Stimulated activated CD8-positive, alpha-beta memory T cell treated with anti-CD3 and anti-CD28 coated beads, Interleukin-7, amount 100 ng/mL, for 24 hours (primary cell): ENCODE measurements at places on chromosomes 6 and 20.

GRCh38 chr6:24376871-24377270 lies 19.0 kb upstream of the DCDC2 start:
- DNase-seq, result no peak

- DNase-seq, result no peak
These were observed 4.7 kb upstream of the MAP3K4 start for GRCh38 chr6:160986851-160987250.

GRCh38 chr6:124536157-124536841 lies 425.9 kb upstream of the RNF217 start:
- no peak for DNase-seq

DNA sequence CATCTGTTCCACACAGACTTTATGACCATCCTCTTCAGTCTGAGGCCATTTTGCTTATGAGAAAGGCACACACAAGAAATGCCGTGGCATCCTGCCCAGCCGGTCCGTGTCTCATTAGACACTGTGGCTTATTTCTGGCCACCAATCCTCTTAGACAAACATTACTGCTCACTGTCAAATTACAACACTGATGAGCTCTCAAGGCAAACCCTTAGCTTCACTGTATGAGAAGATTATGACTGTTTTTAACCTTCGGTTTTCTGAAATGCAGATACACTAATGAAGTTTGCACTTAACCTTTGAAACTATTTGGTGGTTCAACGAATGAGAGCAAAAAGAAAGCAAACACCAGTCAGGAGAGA lies 50.5 kb upstream of the DST start:
- no peak for DNase-seq

DNA sequence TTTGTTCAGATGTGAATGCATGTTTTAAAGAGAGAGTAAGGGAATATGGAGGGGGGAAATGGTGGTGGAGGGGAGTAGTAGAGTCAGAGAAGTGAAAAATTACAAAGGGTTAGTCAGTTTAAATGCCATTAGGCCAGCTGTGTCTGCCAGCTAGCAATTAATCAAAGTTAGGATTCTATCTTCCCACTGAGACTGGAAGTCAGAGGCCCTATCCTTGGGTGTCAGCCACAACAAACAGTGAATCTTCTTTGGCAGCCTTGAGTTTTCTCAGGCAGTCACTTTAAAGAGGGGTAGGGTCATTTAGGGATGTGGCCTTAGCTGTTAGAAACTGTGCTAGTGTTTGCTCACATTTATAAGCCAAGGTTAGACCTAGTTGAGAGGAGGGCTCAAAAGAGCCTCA lies 120.5 kb upstream of the BTBD3 start:
- DNase-seq, result no peak

GRCh38 chr6:170130201-170130621 lies 160.7 kb downstream of the DLL1 start:
- DNase-seq, result no peak

DNA sequence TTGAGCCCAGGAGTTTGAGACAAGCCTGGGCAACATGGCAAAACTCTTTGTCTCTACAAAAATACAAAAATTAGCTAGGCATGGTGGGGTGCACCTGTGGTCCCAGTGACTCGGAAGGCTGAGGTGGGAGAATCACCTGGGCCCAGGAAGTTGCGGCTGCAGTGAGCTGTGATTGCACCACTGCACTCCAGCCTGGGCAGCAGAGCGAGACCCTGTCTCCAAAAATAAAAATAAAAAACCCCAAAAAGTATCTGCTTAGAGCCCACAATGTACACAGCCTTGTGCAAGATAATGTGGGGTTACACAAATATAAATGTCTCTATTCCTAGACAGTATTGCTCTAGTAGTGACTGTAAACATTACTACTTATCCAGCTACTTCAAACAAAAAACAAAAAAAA lies 5.9 kb downstream of the ESF1 start:
- no peak for DNase-seq

DNA sequence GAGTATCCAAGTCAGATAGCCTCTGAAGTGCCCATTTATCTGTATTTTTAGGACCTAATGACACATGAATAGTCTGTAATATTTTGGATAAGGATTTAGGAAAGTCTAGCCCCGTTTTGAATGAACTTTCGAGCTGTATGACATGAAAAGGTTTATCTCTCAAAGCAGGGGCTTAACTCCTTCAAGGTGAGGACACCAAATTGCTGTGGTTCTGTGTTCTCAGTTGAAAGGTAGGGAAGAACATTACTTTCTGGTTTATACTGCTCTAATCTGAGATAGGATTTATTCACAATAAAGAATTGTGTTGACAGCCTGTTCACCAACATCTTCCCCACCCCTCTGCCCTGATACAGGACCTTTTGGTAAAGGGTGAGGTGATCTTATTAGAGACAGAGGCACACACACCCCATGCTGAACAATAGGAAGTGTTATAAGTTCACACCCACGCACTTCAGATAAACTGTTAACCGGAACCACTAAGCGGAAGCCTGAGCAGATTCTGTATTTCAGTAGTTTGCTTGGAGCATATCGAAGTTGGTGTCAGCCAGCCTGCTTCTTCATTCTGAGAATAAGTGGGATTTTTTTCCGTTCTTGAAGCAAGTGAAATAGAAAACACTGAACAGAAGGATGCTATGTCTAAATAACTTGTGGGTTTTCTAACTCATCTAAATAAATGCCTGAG lies 223.3 kb downstream of the TMEM242 start:
- DNase-seq, result peak; percentile 20

GRCh38 chr6:106451439-106451838 lies 90.9 kb downstream of the CRYBG1 start:
- DNase-seq, result no peak

GRCh38 chr20:48492015-48492714 lies 335.6 kb downstream of the PREX1 start:
- DNase-seq, result no peak

DNA sequence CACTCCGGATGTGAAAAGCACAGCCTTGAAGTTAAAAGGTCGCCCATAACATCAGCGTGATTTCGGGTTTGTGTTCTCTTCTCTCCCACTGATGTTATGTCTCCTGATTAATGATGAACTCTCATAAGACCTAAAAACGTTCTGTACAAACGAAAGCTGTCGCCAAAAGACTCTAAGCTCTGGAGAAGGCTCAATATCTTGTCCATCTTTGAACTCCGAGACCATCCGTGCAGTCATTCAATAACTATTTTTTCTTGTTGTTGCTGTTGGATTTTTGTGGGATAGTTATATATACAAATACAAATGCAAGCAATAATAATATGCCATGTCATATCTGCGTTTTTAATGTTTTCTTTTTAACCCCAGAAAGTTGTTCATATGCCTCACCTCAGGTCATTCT lies 291.8 kb upstream of the MARCKS start:
- no peak for DNase-seq

- no peak for DNase-seq
These were observed 11.7 kb downstream of the UST start for GRCh38 chr6:148758492-148758891.

DNA sequence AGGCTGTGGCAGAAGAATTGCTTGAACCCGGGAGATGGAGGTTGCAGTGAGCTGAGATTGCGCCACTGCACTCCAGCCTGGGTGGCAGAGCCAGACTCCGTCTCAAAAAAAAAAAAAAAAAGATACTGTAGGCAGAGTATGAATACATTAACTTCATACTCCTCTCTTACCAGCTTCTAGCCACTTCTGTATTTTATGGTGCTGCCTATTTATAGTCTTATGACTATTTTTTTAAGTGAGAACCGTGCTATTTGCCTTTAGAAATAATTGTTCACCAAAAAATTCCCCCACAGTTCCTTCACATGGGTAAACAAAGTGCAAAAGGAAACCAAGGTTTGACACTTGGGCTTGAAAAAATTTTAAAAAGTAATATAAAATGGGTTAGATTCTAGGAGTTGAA lies 1.5 kb upstream of the SNRNP48 start:
- DNase-seq, result no peak

DNA sequence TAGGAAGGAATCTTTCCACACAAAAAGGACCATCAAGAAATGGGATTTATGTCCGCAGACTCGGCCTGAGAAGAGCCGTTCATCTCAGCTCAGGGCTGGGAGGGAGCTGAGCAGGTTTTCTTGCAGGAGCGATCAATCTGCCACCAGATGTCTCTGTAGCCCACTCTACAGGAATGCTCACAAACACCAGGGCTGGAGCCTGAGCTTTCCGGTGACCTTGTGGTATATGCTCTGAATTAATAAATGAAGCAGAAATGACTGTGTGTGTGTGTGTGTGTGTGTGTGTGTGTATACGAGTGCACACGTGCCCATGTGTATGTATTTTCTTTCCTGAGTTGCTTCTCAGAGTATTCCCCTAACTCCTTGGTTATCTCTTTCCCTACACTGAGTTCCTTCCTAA lies 12.0 kb downstream of the CD83 start:
- DNase-seq, result no peak

DNA sequence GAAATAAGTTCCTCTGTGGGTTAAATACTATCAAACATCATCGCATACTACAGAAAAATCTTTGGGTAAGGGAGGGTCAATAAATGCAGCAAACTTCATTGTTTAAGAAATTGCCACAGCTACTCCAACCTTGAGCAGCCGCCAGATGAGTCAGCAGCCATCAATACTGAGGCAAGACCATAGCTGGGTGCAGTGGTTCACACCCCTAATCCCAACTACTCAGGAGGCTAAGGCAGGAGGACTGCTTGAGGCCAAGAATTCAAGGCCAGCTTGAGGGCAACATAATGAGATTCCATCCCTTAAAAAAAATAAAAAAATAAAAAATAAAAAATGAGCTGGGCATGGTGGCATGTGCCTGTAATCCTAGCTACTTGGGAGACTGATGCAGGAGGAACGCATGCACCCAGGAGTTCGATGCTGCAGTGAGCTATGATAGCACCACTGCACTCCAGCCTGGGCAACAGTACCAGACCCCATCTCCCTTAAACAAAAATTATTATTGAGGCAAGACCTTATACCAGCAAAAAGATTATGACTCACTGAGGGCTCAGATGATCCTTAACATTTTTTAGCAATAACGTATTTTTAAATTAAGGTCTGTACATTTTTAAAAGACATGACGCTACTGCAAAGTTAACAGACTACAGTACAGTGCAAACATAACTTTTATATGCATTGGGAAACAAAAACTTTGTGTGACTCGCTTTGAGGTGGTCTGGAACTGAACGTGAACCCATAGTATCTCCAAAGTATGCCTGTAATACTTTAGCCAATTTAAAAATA lies 8.8 kb downstream of the SRPK1 start:
- no peak for DNase-seq

DNA sequence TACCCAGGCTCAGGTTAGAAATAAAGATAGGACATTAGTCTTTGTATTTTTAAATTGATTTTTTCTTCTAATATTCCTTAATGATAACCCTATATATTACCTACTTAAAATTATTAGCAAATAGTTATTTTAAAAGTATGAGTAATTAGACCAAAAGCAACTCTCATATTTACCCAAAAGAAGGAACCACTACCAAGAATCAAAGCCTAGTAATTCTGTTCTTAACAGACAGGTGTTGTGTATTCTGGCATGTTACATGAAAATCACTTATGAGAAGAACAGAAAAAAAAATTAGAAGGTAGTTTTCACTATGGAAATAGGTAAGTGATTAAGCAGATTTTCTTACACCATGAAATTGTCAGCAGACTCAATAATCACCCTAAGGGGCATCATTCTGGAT lies 105.1 kb downstream of the ATG5 start:
- no peak for DNase-seq

GRCh38 chr6:97864826-97865225 lies 581.8 kb upstream of the MMS22L start:
- DNase-seq, result no peak

DNA sequence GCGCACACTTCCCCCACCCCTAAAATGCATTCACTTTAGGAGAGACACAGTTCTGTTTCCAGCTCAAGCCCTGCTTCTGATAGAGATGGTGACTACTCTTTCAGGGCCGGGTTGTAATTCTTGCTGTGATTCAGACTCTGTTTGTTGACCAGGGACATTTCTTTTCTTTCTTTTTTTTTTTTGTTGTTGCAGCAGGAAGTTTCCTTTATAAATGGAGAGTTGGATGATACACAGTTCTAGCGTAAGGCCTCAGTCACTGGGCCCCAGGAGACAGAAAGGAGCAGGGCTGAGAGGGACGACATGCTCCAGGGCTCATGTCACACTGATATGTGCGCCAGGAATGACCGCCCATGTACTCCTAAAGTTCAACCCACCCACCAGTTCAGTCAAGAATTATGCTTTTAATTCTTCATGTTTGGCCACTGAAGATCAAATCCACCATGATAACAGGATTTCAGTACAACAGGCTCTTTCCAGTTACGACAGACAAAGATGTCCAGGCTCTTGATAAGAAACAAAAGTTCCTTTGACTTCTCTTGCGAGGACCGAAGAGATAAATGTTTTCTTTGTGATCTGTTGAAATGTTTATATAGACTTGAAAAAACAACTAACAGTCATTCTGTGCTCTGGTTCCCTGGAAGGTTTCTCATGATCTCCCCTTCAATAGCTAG lies 142.5 kb downstream of the CD164 start:
- no peak for DNase-seq

GRCh38 chr6:79157961-79158644 lies 76.4 kb downstream of the HMGN3 start:
- DNase-seq, result no peak

DNA sequence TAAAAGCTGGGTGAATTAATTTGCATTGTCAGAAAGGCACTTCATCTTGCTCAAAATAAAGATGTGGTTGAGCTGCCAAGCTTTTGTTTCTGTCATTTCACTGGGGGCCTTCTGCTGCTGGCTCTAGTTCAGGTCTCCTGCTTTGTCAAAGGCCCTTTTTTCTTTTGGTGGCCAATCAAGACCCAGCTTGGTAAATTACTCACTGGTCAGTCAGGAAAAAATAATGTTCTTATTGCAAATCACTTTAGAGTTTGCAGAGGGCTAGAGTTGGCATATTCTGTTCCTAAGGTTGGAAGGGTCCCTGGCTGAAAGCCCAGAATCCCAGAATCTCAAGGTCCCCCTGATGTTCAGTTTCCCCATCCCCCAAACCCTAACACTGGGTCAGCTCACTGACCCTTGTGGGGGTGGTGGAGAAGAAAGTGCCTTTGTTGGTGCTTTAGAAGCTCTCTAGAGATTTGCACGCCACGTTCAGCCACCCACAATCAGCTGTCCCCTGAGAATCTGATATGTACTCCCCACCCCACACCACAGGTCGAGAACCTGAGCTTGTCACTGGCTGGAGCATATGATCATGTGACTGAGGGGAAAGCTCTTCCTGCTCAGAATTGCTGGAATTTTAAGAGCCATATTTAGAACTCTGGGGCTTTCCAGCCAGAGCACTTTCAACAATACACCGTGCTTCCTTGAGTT lies 21.7 kb upstream of the BNIP5 start:
- DNase-seq, result no peak

DNA sequence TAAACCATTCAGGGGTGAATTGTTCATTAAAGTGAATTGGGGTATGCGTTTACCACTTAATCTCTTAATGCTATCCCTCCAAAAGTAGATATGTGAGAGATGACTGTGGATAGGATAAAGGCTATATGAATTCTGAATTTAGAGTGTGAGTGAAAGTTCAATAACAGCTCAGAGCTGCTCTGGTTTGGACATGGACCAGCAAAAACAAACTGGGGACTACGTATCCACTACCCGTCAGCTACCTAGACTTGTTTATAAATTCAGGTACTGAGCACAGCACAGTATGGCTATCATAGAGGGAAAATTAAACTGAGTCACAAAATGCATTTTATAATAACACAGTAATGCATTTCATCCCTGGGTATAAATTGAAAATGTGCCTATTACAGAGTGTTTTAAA lies 44.4 kb downstream of the HDDC2 start:
- DNase-seq, result no peak

GRCh38 chr20:57620999-57621398 lies 773 bp upstream of the ZBP1 start:
- no peak for DNase-seq
